HS-27A (cell line): ENCODE measurements at places on chromosomes 2 and 18.

DNA sequence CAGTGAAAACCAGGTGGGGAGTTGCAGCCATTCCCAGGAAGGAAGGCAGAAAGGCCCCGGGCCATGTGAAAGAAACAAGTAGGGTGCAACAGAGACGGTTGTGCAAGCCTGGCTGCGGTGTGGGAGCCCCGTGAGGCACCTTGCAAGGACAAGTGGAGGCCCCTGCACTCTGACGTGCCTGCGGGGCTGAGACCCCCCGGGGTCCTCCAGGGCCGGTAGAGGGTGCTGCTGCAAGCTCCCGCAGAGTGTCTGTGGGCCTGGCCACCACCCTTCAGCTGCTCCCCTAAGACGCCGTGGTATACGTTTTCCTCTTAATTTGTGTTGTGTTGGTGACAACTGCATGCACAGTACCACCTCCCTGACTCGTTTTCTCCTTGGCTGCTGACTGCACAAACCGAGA is 27.4 kb upstream of the MC5R start:
- DNase-seq, result no peak

DNA sequence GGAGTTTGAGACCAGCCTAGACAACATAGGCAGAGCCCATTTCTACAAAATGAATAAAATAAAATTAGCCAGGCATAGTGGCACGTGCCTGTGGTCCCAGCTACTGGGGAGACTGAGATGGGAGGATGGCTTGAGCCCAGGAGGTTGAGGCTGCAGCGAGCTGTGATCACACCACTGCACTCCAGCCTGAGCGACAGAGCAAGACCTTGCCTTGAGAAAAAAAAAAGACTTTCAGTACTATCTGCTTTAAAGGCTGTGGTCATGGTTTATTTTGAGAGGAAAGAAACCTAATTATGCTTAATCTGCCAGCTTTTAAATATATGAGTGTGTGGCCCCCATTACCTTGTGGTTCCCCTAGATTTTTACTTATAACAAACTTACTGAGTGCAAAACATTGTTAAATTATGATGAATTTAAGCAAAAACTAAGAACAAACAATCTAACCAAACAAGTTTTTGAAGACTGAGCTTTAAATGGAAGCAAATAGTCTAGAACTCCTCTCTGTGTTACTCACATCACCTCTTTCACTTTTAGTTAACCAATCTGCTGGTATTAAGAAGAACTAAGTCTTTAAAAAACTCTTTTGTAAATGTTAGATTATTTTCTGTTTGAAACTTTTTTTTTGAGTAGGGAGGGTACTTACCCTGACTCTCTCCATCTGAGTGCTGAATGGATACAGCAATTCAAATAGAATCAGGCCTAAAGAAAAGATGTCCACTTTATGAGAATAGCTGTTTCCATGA is 65.4 kb downstream of the EIF2AK3 start:
- DNase-seq, result no peak

GRCh38 chr2:139721411-139721995 is 941.3 kb upstream of the NXPH2 start:
- DNase-seq, result no peak

GRCh38 chr18:36527740-36528455 is 230.4 kb downstream of the FHOD3 start:
- DNase-seq, result no peak

GRCh38 chr2:201638326-201638725 is 5.0 kb downstream of the TMEM237 start:
- no peak for DNase-seq

DNA sequence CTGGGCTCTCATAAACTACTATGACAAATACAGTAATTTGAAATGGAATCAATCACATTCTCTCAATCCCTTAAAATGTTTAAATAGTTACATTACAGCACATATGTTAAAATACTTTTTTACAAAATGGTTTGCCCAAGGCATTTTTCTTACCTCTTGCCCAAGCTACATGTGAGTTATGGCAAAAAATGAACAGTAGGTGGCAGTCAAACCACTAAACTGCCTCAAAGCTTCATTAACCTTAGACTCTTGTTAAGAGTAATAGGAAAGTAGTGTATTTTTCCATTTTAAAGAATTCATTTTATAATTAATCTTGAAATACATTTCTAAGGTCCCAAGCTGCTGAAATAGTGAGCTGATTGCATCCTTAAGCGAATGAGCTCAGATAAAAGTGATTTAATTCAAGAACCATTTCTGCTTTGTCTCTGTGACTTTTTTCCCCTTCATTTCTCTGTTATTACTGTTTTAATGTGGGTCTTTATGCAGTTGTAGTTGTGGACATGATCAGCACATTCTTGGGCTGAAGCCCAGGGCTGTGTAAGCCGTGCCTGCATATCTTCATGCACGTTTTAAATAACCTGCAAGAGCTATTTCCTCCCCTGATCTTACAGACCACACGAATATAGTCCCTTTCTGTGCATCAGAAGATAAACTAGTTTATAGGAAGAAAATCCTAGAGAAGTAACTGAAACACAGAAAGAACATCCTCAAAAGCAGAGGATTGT is 311.8 kb downstream of the LNPK start:
- peak; percentile 26 for DNase-seq

- DNase-seq, result no peak
These were observed 131.5 kb downstream of the ATP9B start for GRCh38 chr18:79200546-79201268.

- DNase-seq, result no peak
These were observed 65.1 kb downstream of the LOXHD1 start for GRCh38 chr18:46591783-46592391.

DNA sequence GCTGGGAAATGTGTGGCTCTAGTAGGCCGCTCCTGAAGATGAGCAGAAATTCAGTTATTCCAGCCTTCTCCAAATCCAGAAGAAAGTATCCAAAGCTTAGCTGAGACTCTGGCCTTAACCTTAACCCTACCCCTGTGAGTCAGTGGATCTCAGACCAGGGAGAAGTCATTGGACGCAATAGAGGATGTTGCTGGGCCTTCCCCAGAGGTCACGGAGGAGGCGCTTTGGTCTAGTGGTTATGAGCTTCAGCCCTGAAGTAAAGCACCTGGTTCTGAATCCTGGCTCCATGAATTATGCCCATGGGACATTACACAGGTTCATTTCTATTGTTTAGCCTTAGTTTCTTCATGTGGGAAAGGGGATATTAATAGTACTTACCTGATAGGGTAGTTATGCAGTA is 24.0 kb downstream of the PKDCC start:
- DNase-seq, result no peak

GRCh38 chr2:150165988-150166312 is 321.5 kb downstream of the RND3 start:
- no peak for DNase-seq

DNA sequence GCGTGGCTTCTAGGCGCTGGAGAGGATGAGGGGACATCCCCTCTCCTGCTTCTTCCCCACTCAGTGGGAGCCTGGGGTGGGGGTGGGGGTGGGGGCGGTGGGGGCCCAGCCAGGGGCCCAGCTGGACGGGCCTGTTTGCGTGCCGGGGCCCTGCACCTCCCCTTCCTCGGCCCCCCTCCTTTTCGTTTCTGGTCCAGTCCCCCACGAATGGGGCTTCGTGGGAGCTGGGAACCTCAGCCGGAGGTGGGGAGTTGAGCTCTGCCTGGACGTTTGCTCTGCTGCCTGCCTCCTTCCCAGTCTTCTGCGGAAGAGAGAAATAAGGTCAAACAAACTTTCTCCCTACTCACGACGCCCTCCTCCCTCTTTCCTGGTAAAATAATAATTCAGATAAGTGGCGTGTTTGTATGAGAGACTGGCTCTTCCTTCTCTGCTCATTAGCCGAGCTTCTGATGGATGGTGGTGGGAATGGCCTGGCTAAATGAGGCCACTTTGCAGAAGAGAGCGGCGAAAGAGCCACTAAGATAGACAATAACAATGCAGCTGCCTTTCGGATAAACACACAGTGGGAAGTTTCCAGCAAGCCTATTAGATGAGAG is 782 bp downstream of the MTA3 start:
- peak; percentile 20 for DNase-seq

GRCh38 chr18:42730272-42730671 is 385.2 kb downstream of the RIT2 start:
- no peak for DNase-seq

- peak; percentile 5 for DNase-seq
These were observed 470.6 kb upstream of the MEX3C start for GRCh38 chr18:51668101-51668500.

DNA sequence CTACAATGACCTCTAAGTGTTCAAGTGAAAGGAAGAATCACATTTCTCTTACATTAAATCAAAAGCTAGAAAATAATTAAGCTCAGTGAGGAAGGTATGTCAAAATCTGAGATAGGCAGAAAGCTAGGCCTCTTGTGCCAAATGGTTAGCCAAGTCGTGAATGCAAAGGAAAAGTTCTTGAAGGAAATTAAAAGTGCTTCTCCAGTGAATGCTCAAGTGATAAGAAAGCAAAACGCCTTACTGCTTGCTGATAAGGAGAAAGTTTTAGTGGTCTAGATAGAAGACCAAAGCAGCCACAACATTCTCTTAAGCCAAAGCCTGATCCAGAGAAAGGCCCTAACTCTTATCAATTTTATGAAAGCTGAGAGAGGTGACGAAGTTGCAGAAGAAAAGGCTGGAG is 932.3 kb upstream of the ACVR2A start:
- no peak for DNase-seq

- DNase-seq, result no peak
These were observed 41.4 kb upstream of the EHBP1 start for GRCh38 chr2:62663920-62664795.

DNA sequence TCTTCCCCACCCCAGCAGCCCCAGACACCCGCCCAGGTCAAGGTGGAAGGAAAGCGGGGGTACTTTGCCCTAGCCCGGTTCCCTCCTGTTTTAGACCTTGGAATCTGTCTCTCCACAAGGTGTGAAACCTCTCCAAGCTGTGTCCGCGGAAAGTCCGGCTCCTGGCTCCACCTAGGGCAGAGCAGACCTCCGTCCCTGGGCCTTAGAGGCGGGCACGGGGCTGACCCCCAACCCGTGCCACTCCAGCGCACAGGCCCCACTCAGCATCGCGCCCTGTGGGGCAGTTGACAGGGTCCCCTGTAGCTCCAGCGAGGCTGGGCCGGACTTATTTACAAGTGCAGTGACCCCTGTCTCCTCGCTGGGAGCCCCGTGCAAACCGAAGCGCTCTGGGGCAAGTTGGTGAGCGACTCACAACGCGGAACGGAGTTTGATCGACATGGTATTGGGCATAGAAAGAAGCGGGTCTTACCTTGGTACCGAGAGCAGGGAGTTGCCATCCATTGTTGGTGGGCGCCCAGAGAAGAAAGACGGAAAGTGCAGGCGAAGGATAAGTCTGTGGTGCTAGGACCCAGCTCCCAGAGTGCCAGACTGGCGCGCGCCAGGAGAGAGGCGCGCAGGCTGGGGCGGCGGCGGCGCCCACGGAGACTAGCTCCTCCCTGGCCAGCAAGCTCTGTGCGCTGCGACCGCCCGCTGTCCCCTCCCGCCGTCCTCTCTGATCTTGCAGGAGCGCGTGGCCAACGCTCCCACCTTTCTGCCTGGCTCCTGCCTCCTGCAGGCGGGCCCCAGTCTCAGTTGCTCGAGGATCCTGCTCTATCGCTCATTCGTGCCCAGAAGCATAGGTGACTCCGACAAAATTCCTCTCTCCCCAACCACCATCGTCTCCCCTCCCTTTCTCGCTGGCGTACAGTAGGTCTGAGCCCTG is at the start of gene SPHKAP:
TSS of gene SPHKAP (minus strand) at position 590 of the 922 bp plus-strand sequence. CDS start at position 501, 89 bp downstream.
- DNase-seq, result no peak

GRCh38 chr2:42895134-42895790 is 102.9 kb upstream of the HAAO start:
- no peak for DNase-seq

GRCh38 chr18:57107140-57107832 is 39.6 kb upstream of the BOD1L2 start:
- DNase-seq, result no peak

GRCh38 chr2:212814941-212815340 is 276.3 kb upstream of the ERBB4 start:
- no peak for DNase-seq

DNA sequence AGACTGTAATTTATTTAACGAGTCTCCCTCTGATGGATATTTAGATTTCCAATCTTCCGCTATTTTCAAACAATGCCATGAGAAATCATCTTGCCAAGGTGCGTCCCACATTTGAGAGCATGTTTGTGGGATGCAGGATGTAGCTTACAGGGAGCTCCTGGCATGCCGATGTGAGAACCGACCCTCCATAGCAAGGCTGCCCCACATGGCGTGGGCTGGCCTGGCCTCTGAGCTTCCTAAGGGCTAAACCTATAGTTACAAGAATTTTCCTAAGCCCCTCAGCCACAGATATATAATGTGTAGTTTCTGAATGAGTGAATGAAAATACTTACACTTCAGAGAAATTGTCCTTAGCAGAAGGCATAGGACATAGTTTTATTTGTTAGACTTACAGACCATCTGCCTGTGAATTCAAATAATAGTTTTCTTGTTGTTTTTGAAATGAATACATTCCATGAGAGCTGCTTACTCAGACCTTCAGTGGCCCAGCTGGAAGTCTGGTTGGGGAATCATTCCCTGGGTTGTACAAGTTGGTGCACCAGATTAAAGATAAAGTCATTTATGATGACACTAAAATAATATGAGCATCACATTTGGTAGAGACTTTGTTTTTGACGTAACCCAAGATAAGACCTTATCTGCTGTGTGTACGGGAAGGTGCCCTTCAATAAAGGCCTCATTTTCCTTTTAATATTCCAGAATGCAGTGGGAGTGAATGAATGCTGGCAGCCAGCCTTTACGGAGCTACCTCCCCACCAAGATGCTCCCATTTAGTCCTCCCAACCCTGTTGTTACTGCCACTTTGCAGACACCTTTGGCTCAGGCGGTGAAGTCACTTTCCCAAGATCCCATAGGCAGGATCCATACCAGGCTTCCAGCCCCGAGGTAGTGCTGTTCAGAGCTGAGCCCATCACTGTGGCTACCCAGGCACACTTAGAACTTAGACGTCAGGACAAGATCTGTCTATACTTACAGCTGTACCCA is 107.1 kb downstream of the GLI2 start:
- no peak for DNase-seq

DNA sequence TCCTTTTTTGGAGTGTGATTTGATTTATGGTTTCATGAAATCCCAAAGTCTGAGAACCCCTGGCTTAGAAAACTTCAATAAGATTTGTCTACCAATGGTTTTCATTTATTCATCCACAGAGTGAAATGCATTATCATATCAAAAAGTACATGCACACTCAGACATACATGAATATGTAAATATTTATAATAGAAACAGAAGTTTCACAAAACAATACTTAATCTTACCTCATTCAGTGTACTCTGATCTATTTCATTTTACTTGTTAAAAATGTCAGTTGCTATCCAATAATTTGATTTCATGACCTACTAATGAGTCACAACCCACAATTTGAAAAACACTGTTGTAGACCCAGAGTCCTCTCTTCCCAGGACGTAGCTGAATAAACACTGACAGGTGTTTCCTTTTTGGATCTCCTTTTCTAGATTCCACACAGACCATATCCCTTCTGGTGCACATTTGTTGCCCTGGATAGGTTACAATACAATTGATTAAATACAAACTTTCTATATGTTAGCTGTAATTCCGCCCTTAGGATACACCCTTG is 10.4 kb upstream of the CAVIN2 start:
- no peak for DNase-seq

- no peak for DNase-seq
These were observed at the start of gene ZNF514 for GRCh38 chr2:95159690-95160449. Gene ZNF514 (minus strand): TSS chr2:95159848. CDS start chr2:95153253, 6,595 bp downstream.
